H9 (cell line): ENCODE measurements at places on chromosomes 5 and 9.
A peak's percentile ranks its signal among the peaks of the same experiment; 100 is the strongest.

- DNase-seq: peak; percentile 20
Measured at GRCh38 chr9:93673839-93674334, 97.5 kb downstream of the PHF2 start.

GRCh38 chr5:158364367-158364766, 505.4 kb upstream of the CLINT1 start:
- DNase-seq: peak; percentile 51

DNA sequence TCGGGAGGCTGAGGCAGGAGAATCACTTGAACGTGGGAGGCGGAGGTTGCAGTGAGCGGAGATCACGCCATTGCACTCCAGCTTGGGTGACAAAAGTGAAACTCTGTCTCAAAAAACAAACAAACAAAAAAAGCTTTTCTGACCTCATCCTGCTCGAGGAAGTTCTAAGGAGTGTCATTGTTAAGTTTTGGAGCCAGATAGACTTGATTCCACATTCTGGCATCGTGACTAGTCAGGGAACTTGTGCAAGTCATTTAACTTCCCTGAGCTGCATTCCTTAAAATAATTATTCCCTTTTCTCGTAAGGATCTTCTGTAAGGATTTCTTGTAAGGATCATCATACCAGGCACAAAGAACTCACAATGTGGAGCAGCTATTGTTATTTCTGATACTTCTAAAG, 26.2 kb downstream of the SNX24 start:
- no peak for DNase-seq

DNA sequence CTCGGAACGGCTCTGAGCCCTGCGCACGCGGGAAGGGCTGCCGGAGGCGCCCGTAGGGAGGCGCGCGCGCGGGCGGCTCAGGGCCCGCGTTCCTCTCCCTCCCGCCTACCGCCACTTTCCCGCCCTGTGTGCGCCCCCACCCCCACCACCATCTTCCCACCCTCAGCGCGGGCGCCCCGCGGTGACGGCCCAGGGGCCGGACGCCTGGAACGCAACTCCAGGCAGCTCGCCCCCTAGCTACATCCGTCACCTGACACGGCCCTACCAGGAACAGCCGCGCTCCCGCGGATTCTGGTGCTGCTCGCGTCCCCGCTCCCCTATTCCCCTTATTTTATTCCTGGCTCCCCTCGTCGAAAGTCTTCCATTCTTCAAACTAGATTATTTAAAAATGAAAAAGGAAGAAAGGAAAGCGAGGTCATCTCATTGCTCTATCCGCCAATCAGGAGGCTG, at the start of gene CDKN2B-AS1:
TSS of gene CDKN2B-AS1 (plus strand) at position 236 of the 450 bp plus-strand sequence.
- DNase-seq: peak; percentile 62

DNA sequence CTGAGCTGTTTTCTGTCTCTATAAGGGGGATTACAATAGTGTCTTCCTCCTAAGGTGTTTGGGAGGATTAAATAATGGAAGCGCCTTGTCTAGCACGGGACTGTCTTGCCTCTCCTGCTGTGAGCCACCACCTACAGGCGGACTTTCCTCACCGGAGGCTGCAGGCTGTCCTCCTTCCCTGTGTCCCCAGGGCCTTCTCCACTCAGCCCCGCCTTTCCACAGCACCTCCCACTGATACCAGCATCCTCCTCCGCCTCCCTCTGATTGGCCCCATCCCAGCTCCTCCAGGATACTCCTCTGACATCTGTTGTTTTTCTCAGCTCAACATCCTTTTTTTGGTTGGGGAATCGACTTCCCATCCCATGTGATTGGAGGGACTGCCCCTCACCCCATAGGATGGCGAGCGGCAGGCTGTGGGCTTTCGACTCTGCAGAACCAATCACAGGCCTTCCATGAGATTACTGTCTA, 851 bp upstream of the ZDHHC12 start:
- peak; percentile 97 for DNase-seq

DNA sequence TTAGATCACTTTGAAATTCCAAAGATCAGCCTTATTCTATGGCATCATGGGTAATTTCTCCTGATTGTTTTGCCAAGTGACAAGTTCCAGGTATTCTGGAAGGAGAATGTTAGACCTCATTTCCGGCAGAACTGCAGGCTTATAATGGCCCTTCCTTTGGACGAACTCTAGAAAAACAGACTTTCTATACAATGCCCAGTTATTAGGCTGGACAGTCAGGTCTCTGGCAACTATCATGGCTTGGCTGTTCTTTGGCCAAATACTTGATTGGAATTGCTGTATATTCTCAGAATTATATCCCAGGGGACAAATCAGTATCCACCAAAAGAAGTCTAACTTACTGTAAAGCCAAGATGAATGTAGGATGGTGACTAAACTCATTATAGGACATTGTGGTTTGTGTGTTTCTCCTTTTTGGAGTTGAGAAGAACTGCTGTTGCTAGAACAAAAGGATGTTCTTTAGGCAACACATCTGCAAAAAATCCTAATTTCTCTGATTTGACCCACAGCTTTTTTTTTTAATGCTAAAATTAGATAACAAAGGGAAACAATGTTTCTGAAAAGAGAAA, 69.0 kb downstream of the ADAMTSL1 start:
- DNase-seq: no peak

DNA sequence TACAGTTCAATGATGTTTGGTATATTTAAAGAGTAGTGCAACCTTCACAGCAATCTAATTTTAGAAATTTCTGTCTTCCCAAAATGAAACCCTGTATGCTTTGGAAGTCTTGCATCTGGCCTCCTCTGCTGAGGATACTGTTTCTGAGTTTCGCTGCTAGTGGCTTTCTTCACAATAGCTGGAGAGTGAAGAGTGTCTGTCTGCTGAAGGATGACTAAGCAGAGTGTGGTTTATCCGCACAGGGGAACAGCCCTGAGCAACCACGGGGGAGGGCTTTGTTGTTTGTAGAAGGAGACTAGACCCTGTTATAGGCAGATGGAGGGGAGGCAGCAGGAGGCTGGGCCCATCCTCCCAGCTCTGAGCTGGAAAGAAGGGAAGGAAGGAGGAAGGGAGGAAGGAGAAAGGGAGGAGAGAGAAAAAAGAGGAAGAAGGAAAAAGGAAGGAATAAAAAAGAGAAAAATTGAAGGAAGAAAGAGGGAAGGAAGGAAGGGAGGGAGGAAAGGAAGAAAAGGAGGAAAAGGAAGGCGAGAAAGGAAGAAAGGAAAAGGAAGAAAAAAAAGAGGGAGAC, 10.5 kb upstream of the IRX2 start:
- DNase-seq: no peak

DNA sequence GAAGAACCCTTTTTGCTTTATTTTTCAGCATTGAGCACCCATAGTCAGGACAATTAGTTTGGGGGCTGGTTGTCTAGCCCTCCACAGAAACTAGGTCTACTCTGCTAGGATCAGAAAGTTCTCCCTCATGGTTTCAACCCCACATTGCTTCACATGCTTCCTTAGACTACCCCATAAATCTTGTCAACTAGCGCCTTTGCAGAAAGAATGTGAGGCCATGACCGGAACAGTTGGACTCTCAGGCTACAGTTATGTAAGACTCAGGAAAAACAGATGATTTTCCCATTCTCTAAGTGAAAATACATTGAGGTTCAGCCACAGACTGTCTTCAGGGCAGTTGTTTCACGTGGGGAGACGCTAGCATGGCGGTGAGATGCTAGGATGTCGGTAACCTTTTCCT, 255.6 kb downstream of the NR3C1 start:
- DNase-seq: no peak

- no peak for DNase-seq
Measured at GRCh38 chr5:6827526-6828219, 114.4 kb downstream of the TENT4A start.
